ENCODE measurements at places on chromosomes 11 and 22. TPM values are rescaled to one million over a fixed set of nuclear protein-coding genes. Genes with fewer than 3 reads are reported as not detected.

Gene TEX54
- total RNA-seq: not detected

Gene PATE2
- total RNA-seq: not detected

Gene ACR
- total RNA-seq: 0.40 TPM

Gene NUCB2
- total RNA-seq: 52.0 TPM

Gene FAM227A
- not detected for total RNA-seq

Gene SYT7
- total RNA-seq: 0.05 TPM

Gene CALCA
- total RNA-seq: not detected

Gene TANGO2
- total RNA-seq: 29.2 TPM

Gene MOGAT2
- not detected for total RNA-seq

Gene ZNF215
- 1.4 TPM for total RNA-seq

Gene SPI1
- total RNA-seq: not detected

Gene SYT9
- not detected for total RNA-seq

Gene GAS2L1
- total RNA-seq: 47.1 TPM

Gene DEUP1
- not detected for total RNA-seq

Gene CATSPERZ
- total RNA-seq: 0.15 TPM

Gene OR51B5
- total RNA-seq: not detected

Gene GLYATL2
- total RNA-seq: not detected

Gene CCDC73
- total RNA-seq: not detected

Gene SAA2
- not detected for total RNA-seq

Gene C11orf65
- total RNA-seq: 0.67 TPM

Gene OR5P2
- not detected for total RNA-seq

Gene B4GALNT4
- total RNA-seq: 0.05 TPM

Gene PHF21A
- total RNA-seq: 6.1 TPM

Gene GRIA4
- not detected for total RNA-seq

Gene LBHD1
- total RNA-seq: 2.2 TPM

Gene MPEG1
- not detected for total RNA-seq

Gene SMC1B
- not detected for total RNA-seq

Gene OSM
- not detected for total RNA-seq

Gene C22orf23
- not detected for total RNA-seq

Gene TOLLIP
- 37.4 TPM for total RNA-seq

Gene DCDC1
- not detected for total RNA-seq

Gene PATL1
- total RNA-seq: 16.9 TPM

Gene PPP6R2
- 41.1 TPM for total RNA-seq

Gene OR56A3
- total RNA-seq: not detected

Gene FXYD6
- total RNA-seq: 0.30 TPM

Gene F2
- 0.10 TPM for total RNA-seq

Gene LDHAL6A
- not detected for total RNA-seq

Gene TPH1
- total RNA-seq: not detected

Gene ACTN3
- not detected for total RNA-seq

Data from mammary microvascular endothelial cell (primary cell).